ENCODE measurements at places on chromosomes 1 and 21. TPM values are rescaled to one million over a fixed set of nuclear protein-coding genes. Genes with fewer than 3 reads are reported as not detected.

Gene ETV3L
- total RNA-seq: 0.17 TPM

Gene NEK2
- 22.9 TPM for total RNA-seq

Gene NTMT2
- 0.67 TPM for total RNA-seq

Gene IL20
- total RNA-seq: not detected

Gene CFAP141
- not detected for total RNA-seq

Gene IL19
- not detected for total RNA-seq

Gene FAAH
- total RNA-seq: 47.3 TPM

Gene MAP1LC3C
- 1.7 TPM for total RNA-seq

Gene ACADM
- 40.0 TPM for total RNA-seq

Gene PRR9
- total RNA-seq: not detected

Gene STRIP1
- total RNA-seq: 45.1 TPM

Gene LRRC39
- 0.39 TPM for total RNA-seq

Gene SAMSN1
- 3.0 TPM for total RNA-seq

Gene FAM76A
- total RNA-seq: 16.2 TPM

Gene OR2T35
- total RNA-seq: not detected

Gene SERPINC1
- not detected for total RNA-seq

Gene LAD1
- 30.5 TPM for total RNA-seq

Gene HAO2
- not detected for total RNA-seq

Gene HLX
- total RNA-seq: 0.50 TPM

Gene TDRD5
- 1.3 TPM for total RNA-seq

Gene OLFML3
- 55.3 TPM for total RNA-seq

Gene KCNJ9
- total RNA-seq: 0.08 TPM

Gene TMPRSS2
- 13.2 TPM for total RNA-seq

Gene CRP
- total RNA-seq: not detected

Gene ACTL8
- 0.47 TPM for total RNA-seq

Gene OLIG2
- not detected for total RNA-seq

Gene PLCH2
- 0.19 TPM for total RNA-seq

Gene NOS1AP
- 12.1 TPM for total RNA-seq

Gene PM20D1
- not detected for total RNA-seq

Gene MYBPH
- not detected for total RNA-seq

Gene OR6Y1
- total RNA-seq: not detected

Gene HES4
- 1.2 TPM for total RNA-seq

Gene WNT3A
- 0.19 TPM for total RNA-seq

Gene PADI1
- 0.30 TPM for total RNA-seq

Gene RRP1
- total RNA-seq: 54.3 TPM

Gene PLEKHN1
- 1.5 TPM for total RNA-seq

Gene CYYR1
- total RNA-seq: 37.9 TPM

Gene IRF6
- total RNA-seq: 13.3 TPM

Gene FAM78B
- 4.0 TPM for total RNA-seq

Gene MORN1
- 9.1 TPM for total RNA-seq

Gene LORICRIN
- total RNA-seq: not detected

Gene STPG1
- 10.3 TPM for total RNA-seq

Gene CFHR2
- total RNA-seq: not detected

Gene AHDC1
- 39.4 TPM for total RNA-seq

Gene NBPF15
- 9.4 TPM for total RNA-seq

Gene PHF13
- 38.7 TPM for total RNA-seq
